MG63 (cell line): ENCODE measurements at places on chromosomes 16 and 17. TPM values are rescaled to one million over a fixed set of nuclear protein-coding genes. Genes with fewer than 3 reads are reported as not detected.

Gene SLC22A31
- total RNA-seq = 0.39 and 0.72 TPM in 2 replicates

GRCh38 chr16:576823-577201, 7.0 kb downstream of the PIGQ start:
- no peak for DNase-seq

Gene MFAP4
- 3.2 and 4.3 TPM in 2 replicates for total RNA-seq

Gene ZNF75A
- 13.7 and 20.3 TPM in 2 replicates for total RNA-seq

Gene BAHCC1
- total RNA-seq = 3.6 and 10.4 TPM in 2 replicates

Gene SEC14L1
- total RNA-seq = 16.2 and 41.7 TPM in 2 replicates

Gene EEF2K
- 11.5 and 27.1 TPM in 2 replicates for total RNA-seq

GRCh38 chr16:11734653-11735043, 8.0 kb downstream of the TXNDC11 start:
- no peak for DNase-seq
